ENCODE measurements at places on chromosomes 2 and 18. TPM values are rescaled to one million over a fixed set of nuclear protein-coding genes. Genes with fewer than 3 reads are reported as not detected.

Gene CCDC68
- 3.5 TPM for total RNA-seq

Gene LIMS4
- total RNA-seq: 0.24 TPM

Gene LRRC30
- not detected for total RNA-seq

Gene ZCCHC2
- total RNA-seq: 3.1 TPM

Gene KCNG2
- not detected for total RNA-seq

Gene CYP27C1
- 0.83 TPM for total RNA-seq

Gene PER2
- 1.7 TPM for total RNA-seq

Gene CABYR
- 1.4 TPM for total RNA-seq

Gene RBM44
- total RNA-seq: 0.06 TPM

Gene FSHR
- not detected for total RNA-seq

Gene IL36A
- not detected for total RNA-seq

Gene C2orf81
- 1.4 TPM for total RNA-seq

Gene UGT1A9
- total RNA-seq: 1.0 TPM

Gene ABHD3
- total RNA-seq: 9.0 TPM

Gene STAT4
- 0.48 TPM for total RNA-seq

Gene CLASP1
- total RNA-seq: 21.2 TPM

Gene TNFAIP6
- 3.2 TPM for total RNA-seq

All from Daoy (cell line).